ENCODE measurements at places on chromosomes 2 and 18.

DNA sequence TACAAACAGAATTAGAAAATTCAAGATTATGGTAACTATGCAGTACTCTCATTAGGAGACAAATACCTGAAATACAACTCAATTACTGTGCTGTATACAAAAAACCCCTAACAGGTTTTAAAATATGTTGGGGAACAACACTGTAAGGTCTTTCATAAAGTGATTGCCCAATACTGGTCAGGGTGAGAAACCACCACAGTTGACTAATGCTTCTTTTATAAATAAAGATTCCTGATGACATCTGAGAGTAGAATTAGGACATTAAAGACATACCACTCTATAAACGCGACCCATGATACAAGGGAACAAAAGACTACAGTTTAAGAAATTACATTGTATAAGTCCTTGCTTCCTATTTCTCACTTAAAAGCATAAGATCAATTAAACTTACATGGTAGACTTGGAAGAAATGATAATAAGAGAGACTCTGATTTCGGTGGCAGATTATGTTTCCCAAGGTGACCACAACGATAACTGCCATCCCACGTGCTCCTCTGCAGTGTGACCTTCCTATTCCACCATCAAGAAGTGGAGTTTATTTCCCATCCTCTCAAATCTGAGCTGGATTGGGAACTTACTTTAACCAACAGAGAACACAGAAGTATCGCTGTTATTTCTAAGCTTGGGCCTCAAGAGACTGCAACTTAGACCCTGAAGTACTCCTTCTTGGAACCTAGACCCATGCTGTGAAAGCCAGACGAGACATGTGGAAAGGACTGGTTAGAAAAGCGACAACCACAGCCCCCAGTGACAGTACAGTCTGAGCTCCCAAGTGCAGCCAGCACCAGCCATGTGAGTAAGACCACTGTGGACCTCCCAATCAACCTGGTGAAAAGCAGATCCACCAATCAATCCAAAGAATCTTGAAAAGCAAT is 52.3 kb downstream of the ZNF521 start:
- no peak for DNase-seq

DNA sequence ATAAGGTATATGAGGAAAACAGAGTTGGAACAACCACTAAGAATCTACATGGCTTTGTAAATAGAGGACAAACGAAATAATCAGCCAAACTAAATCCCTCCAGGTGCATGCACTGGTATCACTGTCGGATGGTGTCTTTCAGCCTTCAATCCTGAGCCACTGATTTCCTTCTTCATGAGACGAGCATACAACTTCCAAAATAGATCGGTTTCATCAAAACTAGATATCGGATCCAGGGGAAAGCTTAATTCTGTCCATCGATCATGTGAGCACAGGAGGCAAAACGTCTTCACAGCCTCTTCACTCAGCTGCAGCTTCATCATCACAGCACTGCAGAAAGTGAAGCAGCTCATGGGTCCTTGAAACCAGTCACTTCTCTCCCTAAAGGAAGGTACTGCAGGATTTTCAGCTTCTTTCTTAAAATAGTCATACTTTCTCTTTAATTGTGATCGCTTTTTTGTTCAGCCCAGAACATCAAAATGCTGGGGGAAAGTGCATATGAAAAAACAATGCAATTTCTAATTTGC is 80.5 kb downstream of the DTNB start:
- DNase-seq = no peak

DNA sequence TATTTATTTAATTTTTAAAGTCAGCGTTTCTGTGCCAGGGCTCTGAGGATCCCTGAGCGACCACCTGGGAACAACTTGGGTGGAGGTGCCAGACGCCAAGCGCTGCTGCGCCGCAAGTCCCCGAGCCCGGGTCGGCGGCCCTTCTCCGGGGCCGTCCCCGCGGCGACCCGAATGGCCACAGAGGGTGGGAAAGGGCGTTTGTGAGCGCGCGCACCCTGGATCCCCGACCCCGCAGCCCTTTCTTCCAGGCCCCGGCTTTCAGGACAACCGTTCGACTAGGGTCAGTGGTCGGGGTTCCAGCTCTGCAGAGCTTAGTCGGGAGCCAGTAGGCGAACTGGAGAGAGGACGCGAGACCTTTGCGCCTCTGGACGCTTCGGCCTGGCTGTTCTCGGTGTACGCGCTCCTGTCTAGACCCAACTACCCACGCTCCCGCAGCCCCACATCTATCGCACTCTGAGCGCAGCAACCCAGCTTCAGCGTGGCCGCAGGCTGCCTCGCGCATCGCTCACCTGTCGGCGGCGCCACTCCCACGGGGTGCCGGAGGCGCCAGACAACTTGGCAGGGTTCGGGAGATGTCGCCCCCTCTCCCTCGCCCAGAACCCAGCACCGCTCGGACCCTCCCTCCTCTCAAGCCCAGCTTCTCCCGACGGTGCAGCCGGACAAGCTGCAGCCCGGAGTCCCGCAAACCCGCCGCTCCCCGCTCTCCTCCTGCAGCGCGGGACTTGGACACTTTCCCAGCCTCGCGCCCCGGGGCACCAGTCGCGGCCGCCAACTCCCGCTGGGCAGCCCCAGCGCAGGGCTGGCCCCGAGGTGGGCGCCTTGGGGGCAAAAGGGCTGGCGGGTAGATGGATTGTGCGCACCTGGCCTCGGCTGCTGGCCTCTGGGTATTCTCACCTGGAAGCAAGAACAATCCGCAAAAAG is 758 bp downstream of the LYPD1 start:
- DNase-seq = no peak

- no peak for DNase-seq
Observed at GRCh38 chr18:24922491-24922890, 429.5 kb downstream of the ZNF521 start.

GRCh38 chr2:85309699-85310321 is 18.0 kb downstream of the TGOLN2 start:
- DNase-seq = no peak

- no peak for DNase-seq
Observed at GRCh38 chr2:161199912-161200701, 39.9 kb downstream of the TANK start.

DNA sequence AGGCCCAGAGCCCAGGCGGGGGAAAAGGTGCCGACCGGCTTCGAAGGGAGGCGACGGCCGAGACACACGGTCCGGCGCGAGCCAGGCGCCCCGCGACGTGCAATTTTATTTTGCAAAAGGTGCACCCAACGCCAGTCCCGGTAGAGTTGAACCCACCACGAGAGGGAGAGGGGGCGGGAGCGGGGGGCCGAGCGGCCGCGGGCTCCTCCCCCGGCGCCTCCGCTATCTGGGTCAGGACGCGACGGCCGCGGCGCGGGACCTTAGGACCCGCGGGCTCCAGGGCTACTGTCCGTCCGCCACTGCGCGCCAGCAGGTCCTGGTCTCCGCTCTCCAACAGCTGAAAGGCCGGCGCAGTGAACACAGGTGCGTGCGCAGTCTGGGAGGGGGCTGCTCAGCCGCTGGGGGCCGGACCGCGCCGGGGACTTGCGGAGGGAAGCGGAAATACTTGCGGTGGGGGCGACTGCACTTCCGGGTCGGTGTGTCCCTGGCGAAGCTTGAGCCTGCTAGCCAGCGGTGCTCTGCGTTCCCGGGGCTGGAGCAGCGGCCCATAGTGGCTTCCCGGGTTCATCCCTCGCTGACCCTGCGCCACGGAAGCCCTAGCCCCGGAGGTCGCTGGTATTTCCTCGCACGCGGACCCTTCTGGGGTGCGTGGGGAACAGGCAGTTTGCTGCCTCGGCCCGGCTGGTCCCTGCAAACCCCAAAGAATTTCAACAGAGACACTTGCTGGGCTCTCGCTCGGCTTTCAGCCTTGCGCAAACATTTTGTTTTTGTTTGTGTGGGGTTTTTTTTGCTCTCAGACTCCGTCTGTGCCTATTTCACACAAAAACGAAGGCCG is at the start of gene RMDN2:
Gene RMDN2 (plus strand): TSS at position 225 of the 835 bp plus-strand sequence. CDS start 3,991 bp downstream, outside the sequence.
- DNase-seq = peak; percentile 91

DNA sequence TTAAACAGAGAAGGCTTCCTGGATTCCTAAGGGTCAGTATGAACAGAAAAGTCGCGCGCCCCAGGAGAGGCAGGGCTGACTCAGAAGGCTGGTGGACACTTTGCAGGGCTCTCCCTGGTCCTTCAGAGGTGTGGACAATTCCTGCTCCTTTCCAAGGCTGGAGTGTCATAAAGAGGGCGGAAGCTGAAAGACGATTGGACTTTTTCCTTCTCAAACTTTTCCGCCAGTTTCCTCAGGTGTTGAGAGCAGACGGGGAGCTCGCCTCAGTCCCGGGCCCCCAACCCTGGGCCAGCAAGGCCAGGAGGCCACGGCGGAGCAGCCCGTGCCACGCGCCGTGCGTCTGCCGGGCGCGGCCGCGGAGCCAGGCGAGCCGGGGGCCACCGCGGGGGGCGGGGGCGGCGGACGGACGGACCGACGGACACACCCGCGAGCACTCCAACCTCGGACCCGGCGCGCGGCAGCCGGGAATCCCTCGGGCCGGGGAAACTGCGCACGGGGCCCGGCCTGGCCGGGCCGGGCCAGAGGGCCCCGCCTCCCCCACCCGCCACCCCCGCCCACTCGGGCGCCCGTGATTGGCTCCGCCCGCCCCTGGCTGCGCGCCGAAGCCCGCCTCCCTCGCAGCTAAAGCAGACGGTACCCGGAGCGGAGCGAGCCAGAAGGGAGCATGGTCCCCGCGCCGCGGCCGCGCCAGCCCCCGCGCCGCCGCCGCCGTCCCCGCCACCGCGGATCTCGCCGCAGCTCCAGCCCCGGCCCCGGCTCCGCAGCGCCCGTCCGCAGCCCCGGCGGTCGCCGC is at the start of gene KLHL29:
Gene KLHL29 (plus strand): TSS at position 629 of the 793 bp plus-strand sequence. CDS start 177,018 bp downstream, outside the sequence.
- peak; percentile 82 for DNase-seq
